Regular cardiac myocyte (primary cell): ENCODE measurements at places on chromosomes 6 and 20. TPM values are rescaled to one million over a fixed set of nuclear protein-coding genes. Genes with fewer than 3 reads are reported as not detected.

The TBXT gene
- not detected in 2 replicates for total RNA-seq

The ELOVL2 gene
- 0.38 and 2.8 TPM in 2 replicates for total RNA-seq

The PSORS1C1 gene
- 0.19 and 1.7 TPM in 2 replicates for total RNA-seq

The TAAR9 gene
- total RNA-seq = not detected in 2 replicates

The PKIB gene
- total RNA-seq = 1.2 and 4.8 TPM in 2 replicates

The LCA5 gene
- total RNA-seq = 4.4 and 7.9 TPM in 2 replicates

The ZC2HC1B gene
- not detected in 2 replicates for total RNA-seq

The ZSCAN23 gene
- total RNA-seq = 1.9 and 3.9 TPM in 2 replicates

The PIGU gene
- total RNA-seq = 6.2 and 7.1 TPM in 2 replicates

The GPR31 gene
- total RNA-seq = not detected in 2 replicates

The ECT2L gene
- total RNA-seq = under 0.01 TPM in 1 of 2 replicates, not detected in the other

The CST8 gene
- not detected in 2 replicates for total RNA-seq

The EDN1 gene
- total RNA-seq = 46.8 and 87.4 TPM in 2 replicates

The JPH2 gene
- total RNA-seq = 0.96 and 2.5 TPM in 2 replicates

The TGM3 gene
- total RNA-seq = 0.19 and 0.28 TPM in 2 replicates

The C6orf52 gene
- total RNA-seq = 0.56 TPM in 1 of 2 replicates, not detected in the other

The TREM1 gene
- total RNA-seq = 0.19 and 21.7 TPM in 2 replicates

The RSPO4 gene
- not detected in 2 replicates for total RNA-seq

The STK35 gene
- 17.4 and 20.0 TPM in 2 replicates for total RNA-seq

The ADAM33 gene
- total RNA-seq = 1.2 and 1.7 TPM in 2 replicates

The CPXM1 gene
- 0.19 and 0.28 TPM in 2 replicates for total RNA-seq

The PKHD1 gene
- total RNA-seq = under 0.01 TPM in 2 replicates

The CGAS gene
- total RNA-seq = 7.6 and 10.2 TPM in 2 replicates

The HUS1B gene
- total RNA-seq = 0.77 and 1.1 TPM in 2 replicates

The FAM83B gene
- 0.19 and 0.28 TPM in 2 replicates for total RNA-seq

The HAO1 gene
- total RNA-seq = not detected in 2 replicates

The SFTA2 gene
- not detected in 2 replicates for total RNA-seq

The EDEM2 gene
- 47.9 and 68.8 TPM in 2 replicates for total RNA-seq

The YTHDF1 gene
- 14.9 and 22.2 TPM in 2 replicates for total RNA-seq

The PRRT1 gene
- 0.28 TPM in 1 of 2 replicates, not detected in the other for total RNA-seq

The CST4 gene
- total RNA-seq = 0.77 and 1.7 TPM in 2 replicates

The COL11A2 gene
- 0.19 and 0.56 TPM in 2 replicates for total RNA-seq

The TMEM244 gene
- total RNA-seq = not detected in 2 replicates

The PPP1R10 gene
- total RNA-seq = 7.0 and 19.6 TPM in 2 replicates

The MATN4 gene
- total RNA-seq = 0.19 TPM in 1 of 2 replicates, not detected in the other

The PGC gene
- not detected in 2 replicates for total RNA-seq

The RHAG gene
- not detected in 2 replicates for total RNA-seq

The CLVS2 gene
- total RNA-seq = not detected in 2 replicates

The IL17F gene
- total RNA-seq = not detected in 2 replicates

The ZSWIM3 gene
- 3.7 and 5.4 TPM in 2 replicates for total RNA-seq

The BMP2 gene
- 4.8 and 6.7 TPM in 2 replicates for total RNA-seq

The PAX1 gene
- not detected in 2 replicates for total RNA-seq

The SSTR4 gene
- not detected in 2 replicates for total RNA-seq

The PSMB9 gene
- 35.2 and 52.9 TPM in 2 replicates for total RNA-seq

The LIN28B gene
- not detected in 2 replicates for total RNA-seq

The SLC17A1 gene
- total RNA-seq = not detected in 2 replicates

The ANKRD66 gene
- total RNA-seq = not detected in 2 replicates

The PTPRA gene
- 25.1 and 30.2 TPM in 2 replicates for total RNA-seq

The KCNK16 gene
- total RNA-seq = not detected in 2 replicates

The DACT2 gene
- total RNA-seq = 2.7 and 10.4 TPM in 2 replicates
